ENCODE measurements at places on chromosomes 4 and X.

DNA sequence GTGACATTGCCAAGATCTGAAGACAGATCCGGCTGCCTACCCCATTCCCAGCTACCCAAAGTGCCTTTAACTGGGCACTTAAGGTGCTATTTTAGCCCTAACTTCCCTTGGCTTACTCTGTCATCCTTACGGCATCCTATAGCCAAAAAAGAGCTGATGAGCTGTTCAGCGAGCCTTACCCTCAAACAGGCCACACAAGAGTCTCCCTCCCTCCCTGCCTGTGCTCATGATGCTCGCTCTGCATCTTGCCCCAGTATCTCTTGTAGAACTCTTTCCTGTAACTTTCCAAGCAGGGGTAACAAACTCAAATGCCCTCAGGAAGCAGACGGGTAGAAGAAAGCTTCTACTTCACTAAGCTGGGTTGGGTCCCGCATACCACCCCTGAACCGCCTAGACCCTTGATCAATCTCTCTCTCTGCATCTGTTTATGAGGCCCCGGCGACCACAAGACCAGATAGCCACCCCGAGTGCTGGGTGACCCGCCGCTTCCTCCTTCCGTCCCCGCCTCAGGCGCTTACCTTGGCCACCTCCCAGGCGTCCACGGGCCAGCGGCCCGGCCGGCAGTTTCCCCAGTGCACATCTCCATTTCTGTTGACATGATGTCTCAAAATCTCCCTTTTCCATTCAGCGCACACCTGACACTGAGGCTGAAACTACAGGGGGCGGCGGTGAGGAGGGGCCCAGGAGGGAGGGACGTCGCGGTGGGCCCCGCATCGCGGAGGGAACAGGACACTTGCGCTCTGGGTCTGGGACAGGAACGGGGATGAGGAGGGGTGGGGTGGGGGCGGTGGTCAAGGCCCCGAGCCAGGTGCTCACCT lies 663 bp downstream of the CXorf38 start:
- peak; percentile 43 for DNase-seq

- DNase-seq: no peak
These were observed 34.4 kb downstream of the AGTR2 start for GRCh38 chrX:116204932-116205331.

DNA sequence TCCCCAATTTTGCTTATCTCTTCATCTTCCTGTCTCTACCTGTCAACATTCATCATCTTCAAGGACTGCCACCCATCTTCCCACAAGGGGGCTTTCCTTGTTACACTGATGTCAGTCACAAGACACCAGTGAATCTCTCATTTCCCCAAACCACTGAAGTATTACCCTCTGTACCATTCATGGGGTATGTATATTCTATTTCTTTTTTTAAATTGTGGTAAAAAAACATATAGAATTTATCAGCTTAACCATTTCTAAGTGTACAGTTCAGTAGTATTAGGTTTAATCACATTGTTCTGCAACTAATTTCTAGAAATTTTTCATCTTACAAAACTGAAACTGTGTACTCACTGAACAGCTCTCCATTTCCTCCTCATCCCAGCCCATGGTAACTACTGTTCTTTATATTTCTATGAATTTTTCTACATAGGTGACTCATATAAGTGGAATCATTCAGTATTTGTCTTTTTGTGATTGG lies 98.6 kb downstream of the LARP7 start:
- DNase-seq: no peak

DNA sequence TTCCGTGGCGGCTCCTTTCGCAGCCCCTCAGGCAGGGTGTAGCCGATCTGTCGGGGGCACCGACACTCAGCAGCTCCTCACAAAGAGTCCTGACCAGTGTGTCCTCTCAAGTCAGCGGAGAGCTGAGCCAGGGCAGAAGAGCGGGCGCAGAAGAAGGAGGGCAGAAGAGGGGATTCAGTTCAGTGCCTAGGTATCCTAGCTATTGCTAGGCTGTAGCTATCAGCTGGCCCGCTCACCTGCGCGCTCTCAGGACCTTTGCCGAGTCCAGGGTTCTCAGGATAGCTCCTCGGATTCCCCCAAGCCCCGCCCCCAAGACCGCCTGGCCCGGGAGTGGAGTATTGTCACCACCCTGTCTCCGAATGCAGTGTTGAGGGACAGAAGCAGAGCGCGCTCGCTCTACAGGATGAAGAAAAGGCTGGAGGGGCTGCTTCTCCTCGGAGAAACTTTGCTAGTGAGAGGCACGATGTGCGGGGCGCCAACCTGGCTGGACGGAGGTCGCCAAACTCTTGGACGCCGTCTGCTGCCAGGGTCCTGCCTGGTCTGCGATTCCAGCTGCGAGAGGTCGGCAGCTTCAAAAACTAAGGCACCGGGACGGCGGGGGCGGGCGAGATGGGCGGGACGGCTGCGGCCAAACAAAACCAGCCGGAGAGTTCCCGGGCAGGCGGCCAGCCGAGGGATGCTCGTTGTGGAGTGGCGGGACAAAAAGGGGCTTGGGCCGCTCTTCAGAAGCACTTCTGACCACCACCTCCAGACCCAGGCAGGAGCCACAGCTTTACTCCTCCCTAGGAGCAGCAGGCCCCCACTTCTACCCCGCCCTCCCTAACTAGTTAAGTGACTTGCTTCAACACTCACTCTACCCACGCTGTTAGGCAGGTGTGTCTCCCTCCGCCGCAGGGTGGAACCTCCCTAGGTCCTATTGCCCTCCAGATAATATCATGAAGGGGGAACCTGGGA lies at the start of gene XKRX:
TSS of gene XKRX (minus strand) at position 258 of the 954 bp plus-strand sequence. CDS start 613 bp downstream, outside the sequence.
- peak; percentile 38 for DNase-seq

DNA sequence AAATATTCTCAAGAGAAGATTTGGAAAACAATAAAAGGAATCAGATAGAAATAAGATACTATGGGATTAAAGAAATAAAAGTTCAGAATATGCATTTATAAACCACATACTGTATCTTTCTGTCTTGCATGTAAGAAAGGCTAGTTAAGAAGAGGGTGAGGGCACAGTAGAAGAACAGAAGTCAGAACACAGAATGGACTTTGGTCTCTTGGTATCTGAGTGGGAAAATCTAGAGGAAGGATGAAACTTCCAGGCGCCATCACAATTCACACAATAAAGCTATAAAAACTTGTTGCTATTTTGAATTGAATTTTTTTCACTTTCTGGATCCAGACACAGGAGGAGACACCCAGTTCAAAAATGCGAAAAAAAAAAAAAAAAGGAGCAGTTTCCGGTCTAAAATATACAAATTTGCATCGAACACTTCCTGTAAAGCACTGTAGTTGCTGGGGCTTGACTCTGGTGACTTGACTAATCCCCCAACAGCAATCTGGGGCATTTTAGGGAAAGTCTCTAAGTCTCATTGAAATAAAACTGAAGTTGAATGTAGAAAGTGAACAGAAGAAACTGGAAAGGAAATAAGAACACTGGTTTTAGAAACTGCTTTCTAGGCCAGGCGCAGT lies 8.1 kb upstream of the NAAA start:
- DNase-seq: no peak

GRCh38 chr4:145936997-145937901 lies 1.4 kb downstream of the ZNF827 start:
- DNase-seq: peak; percentile 77

GRCh38 chr4:129240816-129241215 lies 144.9 kb downstream of the C4orf33 start:
- DNase-seq: no peak

GRCh38 chr4:141311246-141312204 lies 90.8 kb downstream of the ZNF330 start:
- DNase-seq: no peak

GRCh38 chrX:153776611-153777045 lies 4.2 kb upstream of the SRPK3 start:
- DNase-seq: peak; percentile 10

- no peak for DNase-seq
These were observed 35.0 kb upstream of the GYG2 start for GRCh38 chrX:2793752-2794151.

DNA sequence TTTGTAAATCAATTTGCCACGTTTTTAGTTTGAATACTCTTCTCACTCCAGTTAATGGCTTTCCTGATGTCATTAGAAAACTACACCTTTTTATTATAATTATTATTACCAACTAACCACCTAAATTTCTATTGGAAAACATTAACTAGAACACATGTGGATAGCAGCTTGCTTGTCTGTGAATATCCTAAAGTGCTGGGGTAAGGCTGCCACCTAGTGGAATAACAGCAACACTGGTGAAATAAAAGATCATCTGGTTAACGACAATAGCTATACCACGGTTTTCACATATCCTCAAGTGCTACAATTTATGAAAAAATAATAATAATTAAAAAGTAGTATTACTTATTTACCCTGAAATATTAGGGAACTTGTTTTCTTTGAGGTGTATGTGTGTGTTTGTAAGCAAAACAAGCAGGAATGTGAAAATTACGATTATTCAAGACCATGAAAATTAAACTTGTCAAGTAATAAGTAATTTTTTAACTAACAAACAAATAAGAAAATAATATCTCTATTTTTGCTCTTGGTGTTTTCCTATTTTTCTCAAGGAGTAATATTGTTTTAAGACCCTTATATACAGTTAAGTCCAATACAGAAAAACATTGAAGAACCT lies 130.1 kb upstream of the TECRL start:
- no peak for DNase-seq

DNA sequence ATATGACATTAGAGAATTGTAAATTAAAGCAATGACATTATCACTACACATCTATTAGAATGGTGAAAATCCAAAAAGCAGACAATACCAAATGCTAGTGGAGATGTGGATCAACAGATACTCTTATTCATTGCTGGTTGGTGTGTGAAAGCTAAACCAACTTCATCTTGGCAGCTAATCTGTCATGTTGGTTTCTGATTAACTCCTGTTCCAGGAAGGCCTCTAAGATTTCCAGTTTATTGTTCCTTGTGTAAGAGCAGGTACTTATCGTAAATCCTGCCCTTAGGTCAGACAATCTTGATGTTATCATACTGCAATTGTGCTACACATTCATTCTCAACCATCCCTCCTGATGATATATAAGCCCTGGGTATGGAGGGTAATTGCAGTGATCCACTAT lies 809.0 kb upstream of the DIAPH2 start:
- DNase-seq: no peak

DNA sequence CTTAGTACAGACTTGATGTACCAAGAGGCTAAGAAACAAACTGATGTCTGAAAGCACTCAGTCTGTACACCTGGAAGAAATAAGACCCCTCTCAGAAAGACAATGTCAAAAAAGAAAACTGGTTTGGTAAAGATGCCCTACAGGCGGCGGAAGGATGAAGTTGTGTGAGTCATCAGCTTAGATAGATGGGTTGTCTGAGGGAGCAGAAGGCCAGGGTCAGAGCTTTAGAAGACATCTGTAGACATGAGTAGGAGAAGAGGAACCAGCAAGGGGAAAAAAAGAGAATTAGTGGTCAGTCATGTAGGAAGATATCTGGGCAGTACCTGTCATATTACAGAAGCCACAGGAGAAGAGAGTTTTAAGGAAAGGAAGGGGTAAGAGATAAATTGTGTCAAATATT lies 8.3 kb downstream of the SRPX2 start:
- no peak for DNase-seq

GRCh38 chr4:9988933-9989332 lies 32.4 kb downstream of the SLC2A9 start:
- no peak for DNase-seq

DNA sequence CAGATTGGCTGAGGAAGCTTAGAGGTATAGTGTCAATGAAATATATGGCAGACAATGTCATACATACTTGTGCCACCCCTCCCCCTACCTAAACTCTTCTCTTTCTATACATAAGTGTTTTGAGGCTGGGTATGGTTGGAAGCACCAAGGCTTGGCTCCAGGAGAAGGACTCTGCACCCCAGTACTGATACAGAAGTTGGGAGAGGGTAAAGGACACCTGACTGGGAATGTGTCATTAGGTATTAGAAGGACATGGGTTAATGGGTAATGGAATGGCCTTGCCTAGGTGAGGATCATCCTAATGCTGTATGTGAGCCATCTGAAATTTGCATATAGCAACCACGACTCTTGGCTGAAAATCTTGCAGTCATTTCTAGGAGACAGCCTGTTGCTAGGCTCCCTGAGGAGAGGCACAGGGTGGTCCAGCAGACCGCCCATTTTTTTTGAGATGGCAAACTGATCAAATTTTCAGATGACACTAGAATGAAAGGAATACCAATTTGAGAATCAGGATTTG lies 26.8 kb upstream of the AP1S2 start:
- DNase-seq: no peak

DNA sequence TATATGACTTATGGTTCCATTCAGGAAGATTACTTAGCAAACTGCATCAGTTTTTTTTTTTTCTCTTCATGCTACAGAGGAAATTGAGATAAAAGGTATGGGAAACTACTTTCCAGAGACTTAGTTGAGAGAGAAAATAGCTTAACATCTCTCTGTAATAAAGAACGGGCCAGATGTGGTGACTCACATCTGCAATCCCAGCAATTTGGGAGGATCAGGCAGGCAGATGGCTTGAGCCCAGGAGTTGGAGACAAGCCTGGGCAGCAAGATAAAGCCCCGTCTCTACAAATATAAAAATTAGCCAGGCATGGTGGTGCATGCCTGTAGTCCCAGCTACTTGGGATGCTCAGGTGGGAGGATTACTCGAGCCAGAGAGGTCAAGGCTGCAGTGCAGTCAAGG lies 271.2 kb upstream of the TENM3 start:
- no peak for DNase-seq

DNA sequence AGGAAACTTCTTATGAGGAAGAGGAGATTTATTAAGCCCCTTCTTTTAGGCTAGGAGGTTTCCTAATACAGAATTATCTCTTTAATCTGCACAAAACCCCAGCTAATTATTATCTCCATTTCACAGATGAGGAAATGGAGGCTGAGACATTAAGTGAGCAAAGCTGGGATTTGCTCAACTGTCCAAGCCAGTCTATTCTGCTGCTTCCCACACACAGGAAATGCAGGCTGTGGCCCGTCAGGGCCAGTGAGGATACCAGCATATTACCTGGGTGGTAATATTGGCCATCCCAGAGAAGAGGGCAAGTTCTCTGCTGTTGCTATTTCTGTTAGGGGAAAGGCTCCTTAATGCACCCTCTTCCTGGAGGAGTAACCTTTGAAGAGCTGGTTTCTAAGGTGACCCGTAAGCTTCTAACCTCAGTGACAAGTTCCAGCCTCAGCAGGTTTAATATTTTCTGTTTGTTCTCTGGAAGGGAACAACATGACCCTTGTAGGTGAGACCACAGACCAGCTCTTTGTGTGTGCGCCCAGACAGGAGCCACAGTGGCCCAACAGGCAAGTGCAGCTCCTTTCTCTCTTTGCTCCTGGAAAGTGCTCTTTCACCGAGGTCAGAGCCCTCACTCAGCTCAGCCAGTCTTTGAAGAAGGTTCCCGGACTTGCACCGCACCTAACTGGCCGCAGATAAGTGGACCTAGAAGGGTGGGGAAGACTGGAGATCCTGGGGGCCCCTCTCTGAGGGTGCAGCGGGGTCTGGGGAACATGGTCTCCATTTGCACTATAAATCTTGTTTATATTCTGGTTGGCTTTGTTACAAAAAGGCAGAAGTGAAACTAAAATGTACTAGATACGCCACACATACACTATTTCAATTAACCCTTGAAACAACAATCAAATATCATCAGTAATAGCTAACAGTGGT lies 35.5 kb downstream of the TBC1D9 start:
- DNase-seq: no peak
